ENCODE measurements at places on chromosomes 12 and 14.

DNA sequence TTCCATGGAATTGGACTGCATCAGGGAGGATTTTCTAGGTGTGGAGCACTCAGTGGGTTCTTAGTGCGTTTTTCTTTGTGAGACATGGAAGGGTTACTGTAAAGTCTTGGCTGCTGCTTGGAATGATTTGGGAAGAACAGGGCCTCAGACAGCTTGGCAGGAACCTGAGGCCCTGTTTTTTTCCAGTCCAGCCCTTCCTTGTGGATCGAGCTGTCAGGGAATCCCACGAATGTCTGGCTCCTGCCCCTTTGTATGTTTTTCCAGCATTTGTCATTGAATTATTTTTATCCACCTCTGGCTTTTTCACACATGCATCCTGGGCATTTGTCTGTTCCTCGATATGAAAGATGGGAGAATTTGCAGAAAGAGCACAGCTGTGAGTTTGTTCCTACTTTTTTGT lies 158.5 kb downstream of the TGFB3 start:
- no peak for DNase-seq

DNA sequence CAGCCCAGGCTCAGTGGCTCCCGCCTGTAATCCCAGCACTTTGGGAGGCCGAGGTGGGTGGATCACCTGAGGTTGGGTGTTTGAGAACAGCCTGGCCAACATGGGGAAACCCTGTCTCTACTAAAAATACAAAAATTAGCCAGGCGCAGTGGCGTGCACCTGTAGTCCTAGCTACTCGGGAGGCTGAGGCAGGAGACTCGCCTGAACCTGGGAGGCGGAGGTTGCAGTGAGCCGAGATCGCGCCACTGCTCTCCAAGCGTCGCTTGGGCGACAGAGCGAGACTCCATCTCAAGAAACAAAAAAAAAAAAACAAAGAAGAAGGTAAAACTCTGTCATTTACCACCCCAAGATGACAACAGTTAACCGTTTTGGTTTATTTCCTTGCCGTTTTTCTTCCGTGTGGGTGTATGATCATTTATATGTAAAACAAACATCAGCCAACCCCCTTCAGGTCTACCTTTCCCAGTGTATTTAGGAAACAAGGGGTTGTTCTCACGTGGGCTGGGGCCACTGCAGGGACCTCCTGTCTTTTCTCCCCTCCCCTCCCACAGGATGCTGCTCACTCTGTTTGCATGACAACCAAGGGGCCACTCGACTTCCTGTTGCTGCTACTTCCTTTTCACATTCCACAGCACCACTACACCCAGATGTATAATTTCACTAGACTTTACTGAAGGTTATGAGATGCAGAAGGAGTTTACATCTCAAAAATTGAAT lies 13.6 kb downstream of the TTC9 start:
- peak; percentile 50 for DNase-seq

GRCh38 chr12:51911307-51911706 lies 4.0 kb downstream of the ACVRL1 start:
- DNase-seq, result no peak

GRCh38 chr12:42422785-42423184 lies 96.8 kb downstream of the PPHLN1 start:
- DNase-seq, result no peak

- no peak for DNase-seq
Measured at GRCh38 chr14:103196716-103197115, 73.5 kb downstream of the TNFAIP2 start.

DNA sequence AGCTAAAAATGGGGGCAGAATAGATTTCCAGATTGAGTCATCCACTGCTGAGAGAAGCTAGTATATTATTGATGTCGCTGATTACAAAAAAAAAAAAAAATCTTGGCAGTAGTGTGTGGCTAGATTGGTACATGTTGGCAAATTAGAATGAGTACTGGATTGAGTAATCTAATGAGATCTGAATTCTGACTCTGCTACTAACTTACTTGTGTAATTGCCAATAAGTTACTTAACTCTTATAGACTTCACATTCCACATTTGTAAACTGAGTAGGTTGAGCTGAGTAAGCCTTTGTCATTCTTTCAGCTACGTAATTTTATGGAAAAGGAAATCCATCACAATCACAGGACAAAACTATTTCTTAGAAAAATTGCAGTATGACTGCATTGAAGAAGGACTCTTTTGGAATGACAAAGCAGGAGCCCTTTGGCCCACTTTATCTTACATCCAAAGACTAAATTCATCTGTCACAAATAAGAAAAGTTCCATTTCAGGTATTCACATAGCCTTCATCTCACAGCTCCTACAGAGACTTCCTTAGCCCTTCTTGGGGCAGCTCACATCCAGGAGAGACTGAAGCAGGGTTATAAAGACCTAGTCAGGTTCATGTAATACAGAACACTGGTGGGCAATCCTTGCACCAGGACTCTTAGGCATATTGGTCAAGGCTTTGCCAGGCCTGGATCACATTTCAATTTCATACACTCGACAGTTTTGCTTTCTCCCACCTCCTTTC lies 197.3 kb upstream of the CPNE8 start:
- no peak for DNase-seq

GRCh38 chr12:124947013-124947412 lies 32.6 kb upstream of the UBC start:
- no peak for DNase-seq

GRCh38 chr14:60329274-60329673 lies 80.3 kb downstream of the PPM1A start:
- no peak for DNase-seq

DNA sequence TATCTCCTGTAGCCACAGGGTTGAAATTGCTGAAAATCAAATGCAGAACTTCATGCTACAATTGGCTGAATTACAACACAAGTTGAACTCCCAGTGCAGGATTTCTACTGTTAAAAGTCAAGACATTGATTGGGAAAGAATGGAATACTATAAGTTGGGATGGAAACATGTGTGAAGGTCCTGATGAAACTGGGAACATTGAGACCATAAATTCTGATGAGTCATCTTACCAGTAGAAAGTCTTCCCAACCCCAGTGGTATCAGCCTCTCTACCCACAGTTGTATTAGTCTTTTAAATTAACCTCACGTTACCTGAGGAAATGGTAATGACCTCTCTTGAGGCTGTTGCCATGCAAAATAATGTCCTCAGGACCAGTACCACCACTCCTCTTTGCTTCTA lies 27.4 kb upstream of the DYRK2 start:
- DNase-seq, result no peak

- DNase-seq, result no peak
Measured at GRCh38 chr12:1767407-1768090, 52.8 kb upstream of the LRTM2 start.

DNA sequence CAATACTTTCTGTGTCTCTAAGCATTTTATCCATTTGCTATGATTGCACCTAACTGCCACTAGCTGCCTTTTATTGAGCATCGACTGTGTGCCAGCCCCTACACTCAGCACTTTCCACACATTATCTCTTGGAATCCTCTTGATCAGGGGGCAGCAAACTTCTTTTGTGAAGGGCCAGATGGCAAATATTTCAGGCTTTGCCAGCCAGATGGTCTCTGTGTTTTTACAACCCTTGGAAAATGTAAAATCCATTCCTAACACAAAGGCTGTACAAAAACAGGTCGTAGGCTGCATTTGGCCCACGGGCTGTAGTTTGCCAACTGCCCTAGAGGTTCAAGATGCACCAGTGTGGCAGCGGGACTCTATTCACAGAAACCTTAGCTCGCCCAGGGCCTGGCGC lies 19.5 kb downstream of the FOXN4 start:
- no peak for DNase-seq

DNA sequence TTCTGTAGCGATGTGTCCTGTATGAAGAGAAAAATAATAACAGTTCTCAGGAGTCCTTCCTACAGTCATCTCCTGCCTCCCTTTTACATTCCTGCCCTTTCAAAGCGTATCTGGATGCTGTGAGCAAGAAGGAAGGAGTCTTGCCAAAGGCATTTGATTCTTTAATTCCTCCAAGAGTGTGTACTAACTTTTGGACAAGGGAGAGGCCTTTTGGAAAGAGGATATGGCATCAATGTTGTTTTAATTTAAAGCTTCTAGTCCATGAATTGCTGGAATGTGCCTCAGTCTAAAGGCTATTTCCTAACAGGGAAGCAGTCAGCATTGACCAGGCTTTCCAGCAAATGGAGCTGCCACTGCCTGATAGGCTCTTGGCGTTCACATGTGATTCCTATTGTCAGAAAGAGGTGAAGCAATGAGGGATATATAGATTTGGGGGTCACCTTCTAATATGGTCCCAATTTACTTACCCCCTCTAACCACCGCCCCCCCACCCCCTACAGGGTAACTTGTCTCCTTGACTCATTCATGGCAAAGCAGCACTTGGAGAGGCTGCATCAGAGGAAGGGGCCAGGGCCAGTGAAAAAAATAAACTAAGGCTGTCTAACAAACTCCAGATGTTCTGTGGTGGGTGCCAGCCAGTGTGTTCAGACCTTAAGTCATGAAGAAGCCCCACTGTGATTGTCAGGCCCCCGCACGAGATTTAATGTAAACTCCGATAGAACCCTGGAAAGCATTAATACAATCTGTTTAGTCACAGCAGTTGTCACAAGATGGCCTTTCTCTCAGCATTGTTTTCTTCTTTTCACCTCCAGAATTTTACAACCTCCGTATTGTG lies 220.3 kb downstream of the FBXL14 start:
- DNase-seq, result no peak

DNA sequence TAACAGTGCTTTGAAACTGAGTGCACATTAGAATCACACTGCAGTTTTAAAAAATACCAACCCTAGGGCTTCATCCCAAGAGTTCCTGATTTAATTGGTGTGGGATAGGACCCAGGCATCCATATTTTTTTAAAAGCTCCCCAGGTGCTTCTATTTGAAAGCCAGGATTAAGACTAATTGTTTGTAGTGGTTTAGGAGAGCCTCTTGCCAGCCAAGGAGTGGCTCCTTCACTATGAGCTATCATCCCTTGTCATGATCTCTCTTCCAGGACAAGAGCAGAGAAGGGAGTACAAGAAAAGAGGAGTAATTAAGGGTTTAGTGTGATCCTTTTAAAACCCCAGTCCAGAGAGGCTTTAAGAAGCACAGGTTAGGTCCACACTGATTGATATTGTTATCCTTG lies 178.0 kb downstream of the CAND1 start:
- DNase-seq, result no peak

- DNase-seq, result no peak
Measured at GRCh38 chr12:46857486-46857885, 31.7 kb upstream of the SLC38A4 start.

DNA sequence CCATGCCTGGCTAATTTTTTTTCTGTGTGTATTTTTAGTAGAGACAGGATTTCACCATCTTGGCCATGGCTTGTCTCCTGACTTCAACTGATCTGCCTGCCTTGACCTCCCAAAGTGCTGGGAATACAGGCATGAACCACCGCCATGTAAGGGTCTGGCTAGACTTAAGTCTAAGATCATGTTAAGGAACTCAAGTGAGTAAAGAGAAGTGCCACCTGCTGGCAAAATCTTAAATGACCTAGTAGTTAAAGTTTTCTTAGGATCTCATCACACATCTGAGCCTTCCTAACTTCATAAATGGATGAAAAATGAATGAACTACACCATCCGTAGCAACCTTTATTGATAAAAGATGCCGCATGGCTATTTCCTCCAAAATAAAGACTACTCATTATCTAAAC lies 1.7 kb upstream of the C12orf56 start:
- DNase-seq, result no peak

- no peak for DNase-seq
Measured at GRCh38 chr12:91126516-91126915, 15.2 kb upstream of the LUM start.

GRCh38 chr12:64098709-64099354 lies 123.3 kb downstream of the KICS2 start:
- no peak for DNase-seq

DNA sequence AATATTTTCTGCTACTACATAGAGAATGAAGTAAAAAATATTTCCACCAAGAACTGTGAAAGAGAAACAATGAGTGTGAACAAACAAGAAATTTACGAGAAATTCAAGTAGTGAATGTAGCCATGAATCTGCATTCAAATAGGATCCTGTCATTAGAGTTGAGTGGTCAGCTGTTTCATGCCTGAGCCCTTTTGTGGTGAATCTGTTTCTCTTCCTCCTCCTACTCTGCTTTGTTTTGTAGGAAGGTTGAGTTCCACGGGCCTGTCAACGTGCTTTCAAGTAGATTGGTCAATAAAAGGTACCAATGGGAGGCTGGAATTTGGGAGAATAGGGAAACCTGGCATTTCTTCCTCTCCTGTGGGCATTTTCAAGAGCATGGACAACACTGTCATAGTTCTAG lies 1749.6 kb upstream of the FLRT2 start:
- no peak for DNase-seq

DNA sequence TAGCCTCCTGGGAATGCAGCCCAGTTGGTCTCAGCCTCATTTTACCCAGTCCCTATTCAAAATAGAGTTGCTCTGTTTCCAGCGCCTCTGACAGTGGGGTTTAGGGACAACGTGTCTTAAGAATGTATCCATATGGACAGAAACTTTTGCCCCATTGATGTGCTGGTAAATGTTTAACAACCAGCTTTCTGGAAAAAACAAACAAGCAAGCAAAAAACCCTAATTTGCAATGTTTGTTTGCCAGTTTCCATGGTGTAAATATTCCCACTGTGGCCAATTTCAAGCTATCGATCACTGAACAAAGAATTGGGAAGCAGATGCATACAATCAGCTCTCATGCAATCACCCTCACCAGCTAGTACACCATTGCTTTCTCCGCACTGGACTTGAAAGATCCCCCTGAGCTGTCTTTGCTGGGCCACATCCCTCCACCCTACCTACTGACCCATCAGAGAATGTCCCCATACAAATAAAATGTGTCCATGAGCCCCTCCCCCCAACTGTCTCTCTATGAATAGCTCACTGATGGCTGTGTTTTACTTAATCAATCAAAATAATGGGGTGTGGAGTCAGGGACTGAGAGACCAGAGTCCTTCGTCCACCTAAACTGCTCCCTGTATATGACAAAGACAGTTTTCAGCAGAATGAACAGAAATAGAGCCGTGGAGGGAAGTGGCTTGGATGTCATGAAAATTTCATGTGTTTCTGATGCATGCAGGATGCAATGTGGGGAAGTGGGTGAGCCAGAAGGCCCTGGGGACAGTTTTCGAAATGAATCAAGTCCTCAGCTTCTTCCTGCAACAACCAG lies 40.8 kb downstream of the CCDC60 start:
- no peak for DNase-seq

GRCh38 chr12:47824635-47825034 lies 4.9 kb upstream of the HDAC7 start:
- DNase-seq, result no peak

GRCh38 chr12:131805421-131805820 lies 22.8 kb upstream of the MMP17 start:
- DNase-seq, result no peak

DNA sequence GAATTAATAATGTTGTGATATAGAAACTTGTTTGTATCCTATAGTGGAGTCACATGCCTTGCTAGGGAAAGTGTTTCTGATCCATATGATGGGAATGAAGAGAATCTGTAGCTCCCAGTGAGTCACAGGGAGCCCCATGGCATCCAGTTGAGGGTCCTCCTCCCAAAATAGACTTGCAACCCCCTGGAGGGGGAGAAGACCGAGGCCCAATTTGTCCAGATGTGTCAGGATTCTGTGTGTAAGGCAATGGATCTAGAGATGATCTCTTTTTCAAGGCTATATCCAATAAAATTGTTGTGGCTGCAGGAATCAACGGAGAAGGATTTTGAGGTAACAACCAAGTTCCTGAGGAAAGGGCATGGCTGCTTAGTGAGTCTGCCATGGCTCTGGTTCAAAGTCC lies 121.8 kb downstream of the BCL11B start:
- DNase-seq, result no peak

- DNase-seq, result no peak
Measured at GRCh38 chr12:56931474-56931978, 2.7 kb downstream of the SDR9C7 start.
